HEK293T (cell line): ENCODE measurements at places on chromosomes 13 and 19.

GRCh38 chr13:33174491-33174890, 111.1 kb downstream of the STARD13 start:
- DNase-seq: no peak

DNA sequence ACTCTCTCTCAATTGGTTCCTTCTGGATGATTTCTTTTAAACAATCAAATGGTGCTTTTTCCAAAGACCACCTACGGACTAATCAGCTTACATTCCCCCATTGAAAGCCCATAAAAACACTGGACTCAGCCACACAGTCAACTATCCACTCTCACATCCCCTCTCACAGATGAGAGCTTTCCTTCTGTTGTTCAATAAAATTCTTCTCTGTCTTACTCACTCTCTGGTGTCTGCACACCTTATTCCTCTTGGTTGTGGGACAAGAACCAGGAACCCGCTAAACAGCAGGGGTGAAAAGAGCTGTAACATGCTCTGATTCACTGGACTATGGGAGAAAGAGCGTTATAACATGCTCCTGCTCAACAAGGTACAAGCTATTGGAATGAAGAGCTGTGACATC, 2896.2 kb downstream of the PCDH9 start:
- DNase-seq: no peak

DNA sequence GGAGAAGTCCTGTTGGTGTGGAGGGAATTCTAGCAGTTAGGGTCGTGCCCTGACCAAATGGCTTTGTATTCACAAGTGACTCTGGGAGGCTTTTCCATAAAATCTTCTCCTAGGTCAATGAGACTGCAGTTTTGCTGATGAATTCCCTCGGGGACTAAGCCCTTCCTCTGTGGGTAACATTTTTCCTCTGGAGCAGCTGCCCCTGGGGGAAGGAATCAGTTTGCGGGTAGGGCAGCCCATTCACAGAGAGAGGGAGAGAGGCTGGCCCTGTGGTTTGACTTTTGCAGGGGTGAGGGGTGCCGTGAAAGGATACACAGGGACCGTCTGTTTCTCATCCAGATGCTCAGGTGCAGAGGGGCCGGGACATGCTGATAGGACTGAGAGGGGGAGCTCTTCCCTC, 67.3 kb downstream of the ERICH6B start:
- DNase-seq: no peak

DNA sequence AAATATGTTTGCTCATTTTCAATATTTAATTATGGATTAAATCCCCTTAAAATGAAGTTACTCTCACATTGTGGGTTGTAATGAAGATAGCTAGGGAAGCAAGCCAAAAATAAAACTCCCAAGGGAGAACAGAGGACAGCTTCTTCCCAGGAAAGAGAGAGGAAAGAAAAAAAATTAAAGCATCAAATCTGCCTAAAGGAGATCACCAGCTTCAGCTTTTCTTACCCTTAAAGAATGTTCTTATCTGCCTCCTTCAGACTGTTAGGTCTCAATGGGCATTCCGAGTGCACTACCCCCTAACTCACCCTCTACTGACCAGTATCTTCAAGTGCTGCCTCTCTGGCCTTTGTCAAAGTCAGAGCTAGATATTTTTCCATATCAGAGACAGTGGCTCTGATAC, 55.2 kb downstream of the XPO4 start:
- no peak for DNase-seq

- no peak for DNase-seq
Observed at GRCh38 chr19:16369664-16370576, 45.3 kb downstream of the KLF2 start.
